Activated T-cell treated with anti-CD3 and anti-CD28 coated beads, Interleukin-2, amount 50 U/mL, for 24 hours (primary cell): ENCODE measurements at places on chromosomes 7 and 10.

GRCh38 chr10:35236739-35237138 is 99.6 kb upstream of the CCNY start:
- H3K4me3 ChIP-seq = no peak overlapping the region
- no peak overlapping the region for H3K27ac ChIP-seq
- no peaks in the 10 kb centered on the region for H3K36me3 ChIP-seq
- no peak for DNase-seq

GRCh38 chr10:113679463-113680189 is at the start of gene CASP7:
Gene CASP7 (plus strand): TSS chr10:113679912. CDS start chr10:113697494, 17,582 bp downstream.
- H3K4me3 ChIP-seq = peak within 1 kb of the TSS; percentile 92
- DNase-seq = peak; percentile 86
- H3K4me1 ChIP-seq = peaks cover 45% of the 10 kb centered on the region
- peaks cover 5% of the 10 kb centered on the region for H3K27me3 ChIP-seq

DNA sequence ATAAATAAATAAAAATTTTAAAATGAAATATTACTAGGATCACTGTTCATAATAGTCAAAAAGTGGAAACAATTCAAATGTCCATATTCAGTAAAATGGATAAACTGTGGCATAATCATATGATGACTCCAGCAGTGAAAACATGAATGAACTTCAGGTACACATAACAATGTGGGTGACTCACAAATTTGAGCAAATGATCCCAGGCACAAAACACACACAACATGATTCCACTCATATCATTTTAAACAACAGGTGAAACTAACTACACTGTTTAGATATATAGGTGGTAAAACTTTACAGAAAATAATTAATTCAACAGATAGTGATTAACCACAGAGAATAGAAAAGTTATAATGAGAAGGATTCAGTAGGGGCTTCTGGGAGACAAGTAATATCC is 14.7 kb upstream of the SAMD8 start:
- no peaks in the 10 kb centered on the region for H3K27me3 ChIP-seq
- peaks cover 2% of the 10 kb centered on the region for H3K4me1 ChIP-seq
- H3K36me3 ChIP-seq = no peaks in the 10 kb centered on the region

DNA sequence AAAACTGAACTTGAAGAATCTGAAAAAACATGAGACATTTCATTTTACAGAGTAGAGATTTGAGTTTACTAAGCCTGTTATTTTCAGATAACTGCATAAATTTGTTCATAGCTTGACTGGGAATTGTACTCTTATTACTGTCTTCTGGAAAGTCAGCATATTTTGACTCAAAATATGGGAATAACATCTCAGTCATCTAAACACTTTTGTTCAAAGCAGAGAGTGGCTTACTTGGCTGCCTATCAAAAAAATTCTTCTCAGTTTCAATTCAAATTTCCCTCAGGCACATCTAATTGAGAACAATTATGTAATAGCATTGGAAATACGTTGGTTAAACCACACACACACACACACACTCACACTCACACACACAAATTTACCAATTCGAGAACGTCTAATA is 384.6 kb downstream of the ARL4A start:
- no peaks in the 10 kb centered on the region for H3K27me3 ChIP-seq
- no peak overlapping the region for H3K4me3 ChIP-seq
- DNase-seq = no peak
- no peaks in the 10 kb centered on the region for H3K4me1 ChIP-seq

GRCh38 chr10:3660753-3661152 is 124.3 kb downstream of the KLF6 start:
- H3K4me1 ChIP-seq = peaks cover 3% of the 10 kb centered on the region
- no peak overlapping the region for H3K27ac ChIP-seq
- H3K27me3 ChIP-seq = peaks cover 8% of the 10 kb centered on the region
- no peak overlapping the region for H3K4me3 ChIP-seq
